ENCODE measurements at places on chromosomes 11 and 22. TPM values are rescaled to one million over a fixed set of nuclear protein-coding genes. Genes with fewer than 3 reads are reported as not detected.

IGLL5 gene
- total RNA-seq, result not detected

C11orf87 gene
- total RNA-seq, result not detected

NCAM1 gene
- total RNA-seq, result not detected

EIF3M gene
- total RNA-seq, result 348 TPM

ROBO4 gene
- total RNA-seq, result not detected

KCNJ11 gene
- 0.85 TPM for total RNA-seq

GRCh38 chr11:120893440-120894201, 130.3 kb upstream of the TBCEL start:
- H3K4me1 ChIP-seq, result no peaks in the 10 kb centered on the region
- H3K27me3 ChIP-seq, result peaks cover 2% of the 10 kb centered on the region
- no peak overlapping the region for H3K4me3 ChIP-seq
- no peak for DNase-seq
- no peaks in the 10 kb centered on the region for H3K36me3 ChIP-seq
- H3K27ac ChIP-seq, result no peak overlapping the region

DNA sequence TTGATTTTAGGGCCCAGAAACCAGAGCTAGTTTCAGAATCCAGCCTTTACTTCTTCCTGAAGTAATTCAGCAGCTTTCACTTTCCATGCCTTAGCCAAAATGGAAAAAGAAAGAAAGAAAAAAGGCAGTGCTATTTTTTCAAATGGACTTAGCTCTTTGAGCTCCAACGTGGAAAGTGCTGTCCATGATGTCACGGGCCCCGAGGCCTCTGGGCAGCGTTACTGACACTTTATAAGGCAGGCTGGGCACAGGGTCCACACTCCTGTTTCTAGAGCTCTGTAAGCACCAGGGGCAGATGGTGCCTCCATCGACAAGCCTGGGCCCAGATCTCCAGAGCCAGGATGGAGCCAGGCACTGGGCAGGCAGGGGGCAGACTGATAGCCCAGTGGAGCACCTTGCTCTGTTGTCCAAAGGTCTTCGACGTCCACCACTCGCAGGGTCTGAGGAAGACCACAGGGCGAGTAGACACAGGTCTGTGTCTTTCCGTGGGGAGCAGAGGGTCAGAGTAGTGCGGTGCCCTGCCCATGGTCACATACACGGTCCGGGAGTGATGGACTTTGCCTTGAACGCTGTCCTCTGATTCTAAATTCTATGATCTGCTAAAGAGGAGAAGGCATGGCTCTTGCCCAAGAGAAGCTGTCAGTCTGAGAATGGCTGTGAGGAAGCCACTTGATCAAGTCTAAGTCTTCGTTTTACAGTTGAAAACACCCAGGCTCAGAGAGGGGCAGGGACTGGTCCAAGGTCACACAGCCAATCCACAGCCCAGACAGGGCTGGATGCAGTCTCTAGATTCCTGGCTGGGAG, 22.0 kb upstream of the WNT11 start:
- no peak overlapping the region for H3K4me3 ChIP-seq
- DNase-seq, result no peak
- peaks cover 31% of the 10 kb centered on the region for H3K4me1 ChIP-seq
- H3K27me3 ChIP-seq, result peaks cover 3% of the 10 kb centered on the region
- no peaks in the 10 kb centered on the region for H3K36me3 ChIP-seq

DNA sequence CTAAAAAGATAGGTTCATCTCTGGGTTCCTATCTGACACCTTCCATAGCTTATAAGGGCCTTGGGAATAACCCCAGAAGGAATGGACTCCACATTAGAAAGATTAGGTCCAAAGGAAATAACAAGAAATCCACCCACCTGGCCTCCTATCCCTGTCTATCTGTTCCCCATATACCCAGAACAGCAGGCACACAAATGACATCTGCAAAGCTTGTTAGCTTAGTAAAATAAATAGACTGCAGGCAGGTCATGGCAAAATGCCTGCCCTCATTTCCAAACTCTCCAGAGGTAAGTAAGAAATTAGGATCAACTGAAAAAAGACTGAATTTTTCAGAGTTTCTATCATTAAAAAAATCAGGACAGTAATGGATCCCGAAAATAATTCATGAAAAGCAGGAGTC, 489.5 kb downstream of the DLG2 start:
- H3K4me1 ChIP-seq, result no peaks in the 10 kb centered on the region
- no peak overlapping the region for H3K27ac ChIP-seq
- H3K27me3 ChIP-seq, result no peaks in the 10 kb centered on the region
- no peak for DNase-seq
- no peaks in the 10 kb centered on the region for H3K36me3 ChIP-seq

DNA sequence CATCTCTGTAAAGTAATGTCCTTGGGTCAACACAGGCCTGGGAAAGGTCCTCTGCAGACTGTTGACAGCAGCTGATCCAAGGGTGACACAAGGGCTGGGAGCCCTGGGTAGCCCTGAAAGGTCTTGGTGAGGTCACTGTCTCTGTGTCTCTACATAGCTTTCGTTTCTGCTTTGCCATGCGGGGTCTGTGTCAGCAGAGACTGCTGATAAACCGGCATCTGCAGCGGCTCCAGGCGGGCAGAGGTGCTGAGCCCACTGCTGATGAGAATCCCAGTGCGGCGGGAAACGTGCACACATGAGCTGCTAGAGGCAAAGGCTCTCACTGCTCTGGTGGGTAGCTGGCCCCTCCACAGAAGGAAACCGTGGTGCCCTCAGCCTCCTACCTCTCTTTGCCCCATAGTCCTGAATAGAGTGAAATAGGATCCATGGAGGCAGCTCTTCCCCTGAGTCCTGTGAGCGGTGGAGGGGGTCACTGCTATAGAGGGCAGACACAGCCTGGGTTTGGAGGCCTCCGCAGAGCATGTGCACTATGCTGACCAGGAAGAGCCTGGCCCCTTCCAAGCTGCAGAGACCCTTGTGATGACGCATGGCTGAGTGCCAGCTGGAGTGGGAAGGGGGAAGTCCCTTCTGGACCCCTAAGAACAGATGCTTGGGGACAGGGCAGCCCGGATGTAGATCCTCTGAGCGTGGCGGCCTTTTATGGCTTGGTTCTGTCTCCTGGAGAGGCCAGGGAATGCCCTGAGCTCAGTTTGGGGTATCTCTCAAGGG, 17.8 kb upstream of the ST3GAL4 start:
- no peak overlapping the region for H3K27ac ChIP-seq
- H3K4me3 ChIP-seq, result no peak overlapping the region
- peaks cover 38% of the 10 kb centered on the region for H3K36me3 ChIP-seq
- H3K4me1 ChIP-seq, result peaks cover 26% of the 10 kb centered on the region
- no peak for DNase-seq

GRCh38 chr11:13338427-13339069, 61.0 kb downstream of the BMAL1 start:
- peak overlapping the region; percentile 64 for H3K27ac ChIP-seq
- H3K27me3 ChIP-seq, result no peaks in the 10 kb centered on the region

DNA sequence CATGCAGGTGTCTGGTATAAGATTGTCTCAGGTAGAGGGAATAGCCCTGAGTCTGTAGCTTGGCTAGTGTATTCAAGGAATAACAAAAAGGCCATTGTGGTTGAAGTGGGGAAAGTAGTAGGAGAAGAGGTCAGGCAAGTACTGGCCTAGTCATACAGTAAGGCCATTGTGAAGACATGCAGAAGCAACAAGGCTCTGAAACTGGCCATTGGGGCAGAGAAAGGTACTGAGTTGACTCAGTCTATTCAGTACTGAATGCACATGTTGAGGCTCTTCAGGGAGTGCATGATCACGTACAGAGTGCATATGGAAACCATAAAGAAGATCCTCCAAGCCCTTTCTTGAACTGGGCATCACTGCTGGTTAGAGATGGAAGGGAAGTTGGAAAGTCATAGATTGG, 477.6 kb downstream of the SOX6 start:
- no peaks in the 10 kb centered on the region for H3K4me1 ChIP-seq
- H3K27me3 ChIP-seq, result no peaks in the 10 kb centered on the region
- no peak overlapping the region for H3K4me3 ChIP-seq
- H3K27ac ChIP-seq, result no peak overlapping the region
- DNase-seq, result no peak

- peak overlapping the region; percentile 71 for H3K4me3 ChIP-seq
- H3K27me3 ChIP-seq, result no peaks in the 10 kb centered on the region
- H3K27ac ChIP-seq, result peak overlapping the region; percentile 79
- peaks cover 51% of the 10 kb centered on the region for H3K4me1 ChIP-seq
- peak; percentile 72 for DNase-seq
Measured at GRCh38 chr22:49789289-49790141, 38.2 kb downstream of the BRD1 start.

GRCh38 chr11:86889001-86889341, 66.2 kb downstream of the FZD4 start:
- no peaks in the 10 kb centered on the region for H3K36me3 ChIP-seq
- no peaks in the 10 kb centered on the region for H3K4me1 ChIP-seq
- no peak overlapping the region for H3K4me3 ChIP-seq

- no peak for DNase-seq
- no peaks in the 10 kb centered on the region for H3K27me3 ChIP-seq
- H3K27ac ChIP-seq, result no peak overlapping the region
- no peak overlapping the region for H3K4me3 ChIP-seq
Measured at GRCh38 chr11:74182635-74183034, 11.5 kb downstream of the PPME1 start.

GRCh38 chr11:127098684-127099083, 98.1 kb upstream of the KIRREL3 start:
- no peak for DNase-seq
- H3K27ac ChIP-seq, result no peak overlapping the region
- no peaks in the 10 kb centered on the region for H3K4me1 ChIP-seq
- H3K27me3 ChIP-seq, result no peaks in the 10 kb centered on the region
- no peaks in the 10 kb centered on the region for H3K36me3 ChIP-seq

DNA sequence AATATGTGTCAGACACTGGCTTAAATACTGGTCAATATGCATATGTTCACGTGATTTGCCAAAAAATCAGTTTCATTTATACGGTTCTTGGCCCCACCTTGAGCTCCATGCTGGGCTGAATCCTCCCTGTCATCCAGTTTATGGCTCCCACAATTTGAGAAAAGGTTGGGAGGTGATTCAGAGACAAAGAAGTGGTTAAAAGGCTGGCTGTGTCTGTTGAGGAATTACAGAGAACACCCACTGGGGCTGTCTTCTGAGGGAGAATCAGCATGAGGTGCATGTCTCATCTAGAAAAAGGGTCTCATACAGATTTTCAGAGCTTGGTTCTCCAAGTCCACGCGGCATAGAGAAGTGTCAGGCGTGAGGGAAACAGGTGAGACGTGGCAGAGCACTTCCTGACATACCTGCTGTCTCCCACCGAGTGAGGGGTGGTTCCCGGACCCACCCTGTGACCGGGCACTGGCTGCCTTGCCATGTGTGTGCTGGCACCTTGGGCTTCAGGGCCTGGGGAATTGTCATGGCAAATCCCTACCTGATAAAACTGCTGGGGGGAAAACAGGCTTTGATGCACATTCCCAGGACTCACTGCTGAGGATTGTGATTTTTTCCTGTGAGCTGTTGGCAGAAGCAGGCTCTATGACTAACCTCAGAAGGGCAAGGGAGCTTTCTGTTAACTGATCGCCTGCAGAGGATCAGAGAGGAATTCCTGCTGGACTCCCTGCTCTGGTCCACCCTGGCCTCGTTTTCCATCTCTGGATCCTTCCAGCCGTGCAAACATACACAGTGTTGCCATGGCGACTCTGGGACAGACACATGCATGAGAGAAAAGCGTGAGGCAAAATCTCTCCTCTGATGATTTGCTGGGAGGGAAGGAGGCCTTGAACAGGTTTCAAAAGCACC, 223.6 kb downstream of the ADAMTS15 start:
- no peaks in the 10 kb centered on the region for H3K36me3 ChIP-seq
- no peak for DNase-seq
- H3K4me1 ChIP-seq, result no peaks in the 10 kb centered on the region
- H3K27me3 ChIP-seq, result no peaks in the 10 kb centered on the region
- H3K4me3 ChIP-seq, result no peak overlapping the region

DNA sequence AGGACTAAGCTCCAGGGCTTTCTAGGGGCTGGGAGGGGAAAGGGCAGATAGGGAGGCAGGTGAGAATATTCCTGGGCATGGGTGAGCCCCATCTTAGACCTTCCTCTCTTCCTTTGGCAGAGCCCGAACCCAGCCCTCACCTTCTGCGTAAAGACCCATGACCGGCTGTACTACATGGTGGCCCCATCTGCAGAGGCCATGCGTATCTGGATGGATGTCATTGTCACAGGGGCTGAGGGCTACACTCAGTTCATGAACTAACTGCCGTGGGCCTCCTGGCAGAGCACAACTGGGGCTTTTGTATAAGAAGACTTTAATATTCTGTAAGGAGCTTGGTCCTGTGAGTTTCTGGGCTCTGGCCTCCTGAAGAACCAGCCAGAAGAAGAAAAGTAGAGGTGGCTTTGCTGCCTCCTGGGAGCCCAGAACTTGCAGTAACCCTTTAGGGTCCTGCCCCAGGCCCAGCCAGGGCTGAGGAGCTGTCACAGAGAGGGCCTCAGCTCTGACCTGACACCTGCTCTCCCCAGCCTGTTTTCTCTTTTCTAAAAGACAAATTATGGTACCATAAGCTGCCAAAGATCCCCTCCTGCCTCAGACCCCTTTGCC, 22.8 kb downstream of the TREH start:
- H3K27me3 ChIP-seq, result no peaks in the 10 kb centered on the region
- H3K36me3 ChIP-seq, result no peaks in the 10 kb centered on the region
- H3K4me3 ChIP-seq, result no peak overlapping the region

DNA sequence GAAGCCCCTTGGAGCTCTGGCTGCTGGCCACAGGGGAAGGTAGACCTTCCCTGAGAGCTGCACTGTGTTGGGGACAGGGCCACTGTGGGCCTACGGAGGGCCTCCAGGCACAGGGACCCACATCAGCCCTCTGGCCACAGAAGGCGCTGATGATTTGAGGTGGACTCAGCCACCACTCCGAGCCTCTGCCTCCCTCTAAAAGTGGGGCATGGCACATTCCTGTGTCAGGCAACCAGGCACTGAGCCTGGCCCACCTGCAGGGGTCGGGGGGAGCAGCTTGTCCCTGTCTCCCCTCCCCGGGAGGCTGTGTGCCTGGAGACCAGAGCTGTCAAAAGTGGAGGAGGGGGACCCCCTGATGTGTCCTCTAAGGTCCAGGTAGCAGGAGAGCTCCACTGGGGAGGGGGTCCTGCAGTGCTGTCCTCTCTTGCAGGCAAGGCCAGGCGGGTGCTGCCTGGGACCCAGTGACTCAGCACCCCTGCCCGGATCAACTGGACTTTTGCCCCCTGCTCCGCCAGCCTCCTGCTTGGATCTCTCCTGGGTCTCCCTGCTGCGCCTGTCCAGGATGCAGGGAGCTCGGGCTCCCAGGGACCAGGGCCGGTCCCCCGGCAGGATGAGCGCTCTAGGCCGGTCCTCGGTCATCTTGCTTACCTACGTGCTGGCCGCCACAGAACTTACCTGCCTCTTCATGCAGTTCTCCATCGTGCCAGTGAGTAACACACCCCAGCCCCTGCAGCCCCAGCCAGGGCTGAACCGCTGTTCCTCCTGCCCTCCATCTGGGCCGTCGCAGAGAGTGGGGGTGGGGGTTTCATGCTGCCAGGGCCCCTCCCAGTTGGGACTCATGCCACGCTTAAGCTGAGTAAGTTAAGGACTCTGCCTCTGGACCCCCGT, 17.5 kb upstream of the CDKN1C start:
- peaks cover 28% of the 10 kb centered on the region for H3K4me1 ChIP-seq
- no peaks in the 10 kb centered on the region for H3K27me3 ChIP-seq
- peak overlapping the region; percentile 80 for H3K4me3 ChIP-seq

DNA sequence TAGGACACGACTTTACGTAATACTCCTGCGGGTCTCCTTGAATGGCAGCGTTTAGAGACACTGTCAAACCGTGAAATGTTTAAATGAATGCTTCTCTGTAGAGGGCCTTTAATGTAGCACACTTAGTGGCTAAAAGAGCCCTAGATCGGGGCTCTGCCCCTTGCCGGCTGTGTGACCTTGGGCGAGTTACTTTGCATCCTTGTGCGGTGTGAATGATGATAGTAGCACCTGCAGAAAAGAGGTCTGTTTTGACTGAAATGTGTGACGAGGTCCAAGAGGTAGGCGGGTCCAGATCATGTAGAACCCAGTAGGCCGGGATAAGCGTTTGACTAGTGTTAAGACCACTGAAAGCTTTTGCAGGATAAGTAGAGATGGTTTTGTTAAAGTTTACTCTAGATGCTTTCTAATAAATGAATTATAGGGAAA, 866 bp downstream of the MED17 start:
- no peak for DNase-seq
- peaks cover 40% of the 10 kb centered on the region for H3K36me3 ChIP-seq

Measured in activated CD4-positive, alpha-beta T cell treated with anti-CD3 and anti-CD28 coated beads, Interleukin-2, amount 10 ng/mL, durations not matched to agents 24 days and 14 days (primary cell).